ENCODE measurements at places on chromosomes 3 and 15.

GRCh38 chr3:102614585-102614984 is 179.8 kb downstream of the ZPLD1 start:
- no peak for DNase-seq

- no peak for DNase-seq
Observed at GRCh38 chr3:51642462-51642861, 28.6 kb upstream of the TEX264 start.

DNA sequence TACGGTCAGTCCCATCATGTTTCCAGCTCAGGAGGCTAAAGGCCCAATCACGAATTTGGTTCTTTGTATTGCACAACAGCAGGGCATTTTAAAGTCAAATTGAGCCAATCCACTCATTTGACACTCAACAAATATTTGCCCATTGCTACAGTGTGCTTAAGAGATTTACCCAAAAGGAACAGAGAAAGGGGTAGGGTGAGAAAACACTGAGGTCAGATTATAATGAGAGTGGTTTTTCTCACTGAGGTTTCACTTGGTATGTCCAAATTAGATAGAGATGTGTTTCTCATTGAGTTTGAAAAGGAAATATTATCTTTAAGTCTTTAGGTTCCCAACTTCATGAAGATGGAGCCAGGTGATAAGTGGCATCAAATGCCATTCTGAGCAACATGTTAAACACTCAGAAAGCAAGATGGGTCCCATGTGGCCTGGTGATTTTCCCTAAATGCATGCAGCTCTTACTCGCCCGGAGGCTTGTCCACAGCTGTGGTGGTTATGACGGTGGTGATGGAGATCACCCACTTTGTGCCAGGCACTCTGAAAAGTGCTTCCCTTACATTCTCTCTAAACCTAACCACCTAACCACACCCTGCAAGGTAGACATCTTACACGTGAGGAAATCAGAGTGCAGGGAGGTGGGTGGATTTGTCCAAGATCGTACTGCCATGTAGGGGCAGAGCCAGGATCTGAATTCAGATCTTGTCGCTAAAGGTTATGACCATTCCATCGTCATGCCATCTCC is 31.2 kb upstream of the USP3 start:
- DNase-seq: no peak

GRCh38 chr3:8869613-8870012 is 93.7 kb downstream of the RAD18 start:
- DNase-seq: peak; percentile 100

DNA sequence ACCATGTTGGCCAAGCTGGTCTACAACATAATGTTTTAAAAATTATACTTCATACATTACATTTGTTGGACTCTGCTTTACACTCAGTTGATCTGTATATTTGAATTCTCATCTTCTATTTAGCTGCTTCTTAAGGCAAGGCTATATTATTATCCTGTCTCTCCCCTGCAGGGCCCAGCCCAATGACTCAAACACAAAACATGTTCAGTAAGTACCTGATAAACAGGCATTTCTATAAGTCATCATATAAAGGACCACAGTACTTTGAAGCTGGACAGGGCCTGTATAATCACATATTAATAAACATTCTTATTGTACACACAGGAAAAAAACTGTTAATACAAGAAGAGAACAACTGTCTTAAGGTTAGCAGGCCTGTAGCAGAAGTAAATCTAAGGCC is 36.2 kb downstream of the NGLY1 start:
- peak; percentile 82 for DNase-seq

DNA sequence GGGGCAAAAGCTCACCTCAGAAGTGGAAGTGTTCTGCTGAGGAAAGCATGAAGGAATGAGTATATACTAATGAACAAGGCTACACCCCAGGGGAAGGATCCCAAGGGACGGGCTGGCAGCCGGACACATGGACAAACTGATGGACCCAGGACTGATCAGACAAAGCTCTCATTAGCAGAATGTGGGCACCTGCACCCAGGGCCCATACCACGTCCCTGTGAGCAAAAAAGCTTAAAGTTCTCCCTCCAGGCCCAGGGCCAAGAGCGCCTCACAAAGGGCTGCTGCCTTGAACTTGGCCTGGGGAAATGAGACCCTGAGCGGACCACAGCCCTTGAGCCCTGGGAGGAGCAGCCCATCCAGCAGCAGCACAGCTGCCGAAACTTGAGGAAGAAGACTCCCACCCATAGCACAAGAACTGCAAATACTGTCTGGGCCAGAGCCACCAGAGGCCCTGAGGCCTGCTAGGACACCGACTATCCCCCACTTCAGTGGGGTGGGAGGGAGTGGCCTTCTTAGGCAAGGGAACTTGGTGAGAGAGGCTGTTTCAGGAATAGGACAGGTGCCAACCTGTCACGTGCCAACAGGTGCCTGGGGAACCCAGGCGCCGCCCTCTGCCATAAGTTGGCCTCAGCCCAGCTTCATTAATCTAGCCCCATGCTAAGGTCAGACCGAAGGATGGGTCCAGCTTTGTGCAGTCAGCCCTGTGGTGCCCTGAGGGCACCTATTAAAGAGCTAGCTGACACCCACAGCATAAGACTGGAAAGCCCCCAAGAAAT is 2.3 kb upstream of the GMPPB start:
- DNase-seq: no peak

- peak; percentile 70 for DNase-seq
Observed at GRCh38 chr3:127064391-127065137, 81.6 kb downstream of the PLXNA1 start.

Measured in bronchial epithelial cell (primary cell).